ENCODE measurements at places on chromosomes 3 and 15.

DNA sequence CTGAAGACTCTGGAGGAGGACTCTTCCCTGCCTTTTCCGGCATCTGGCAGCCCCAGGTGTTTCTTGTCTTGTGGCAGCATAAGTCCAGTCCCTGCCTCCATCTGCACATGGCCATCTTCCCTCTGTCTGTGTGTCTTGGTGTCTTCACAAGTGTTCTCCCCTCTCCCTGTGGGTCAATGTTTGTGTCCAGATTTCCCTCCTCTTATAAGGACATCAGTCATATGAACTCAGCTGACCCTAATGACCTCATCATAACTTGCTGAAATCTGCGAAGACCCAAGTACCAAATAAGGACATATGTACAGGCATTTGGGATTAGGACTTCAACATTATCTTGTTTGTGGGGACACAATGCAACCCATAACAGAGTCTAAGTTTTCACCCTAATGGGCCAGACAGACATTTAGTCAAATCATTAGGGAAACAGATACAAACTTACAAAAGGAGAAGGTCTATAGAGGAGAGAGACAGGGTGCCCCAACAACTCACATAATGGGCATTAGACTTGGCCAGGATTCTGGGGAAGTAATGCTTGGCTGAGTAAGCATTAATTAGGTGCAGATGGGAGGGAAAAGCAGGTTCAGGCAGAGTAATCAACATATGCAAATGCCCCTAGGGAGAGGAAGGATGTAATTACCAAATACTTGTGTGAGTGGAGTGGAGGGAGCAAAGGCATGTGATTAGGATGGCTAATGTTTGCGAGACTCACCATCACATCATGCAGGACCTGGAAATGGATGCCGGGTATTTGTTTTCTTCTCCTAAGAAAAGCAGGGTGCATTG lies 372.8 kb upstream of the TBL1XR1 start:
- DNase-seq: no peak

GRCh38 chr3:193908181-193908744 lies 227.7 kb upstream of the HES1 start:
- DNase-seq: no peak

DNA sequence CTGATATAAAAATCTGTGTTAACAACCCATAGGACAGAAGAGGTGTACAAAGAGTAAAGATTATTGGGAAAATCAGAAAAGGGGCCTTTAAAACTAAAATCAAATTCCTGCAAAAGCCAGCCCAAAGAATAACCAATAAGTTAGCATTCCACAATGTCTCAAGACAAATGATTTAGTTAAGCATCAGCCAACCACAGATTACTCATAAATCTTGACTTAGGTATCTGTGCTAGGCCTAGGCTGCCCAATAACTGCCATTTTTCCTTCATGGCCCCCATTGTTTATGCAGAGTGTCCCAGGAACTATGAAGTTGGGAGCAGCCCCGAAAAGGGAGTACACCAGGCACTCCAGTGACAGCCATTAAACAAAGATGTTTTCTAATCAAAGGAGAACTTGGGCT lies 7.4 kb downstream of the TRANK1 start:
- no peak for DNase-seq

DNA sequence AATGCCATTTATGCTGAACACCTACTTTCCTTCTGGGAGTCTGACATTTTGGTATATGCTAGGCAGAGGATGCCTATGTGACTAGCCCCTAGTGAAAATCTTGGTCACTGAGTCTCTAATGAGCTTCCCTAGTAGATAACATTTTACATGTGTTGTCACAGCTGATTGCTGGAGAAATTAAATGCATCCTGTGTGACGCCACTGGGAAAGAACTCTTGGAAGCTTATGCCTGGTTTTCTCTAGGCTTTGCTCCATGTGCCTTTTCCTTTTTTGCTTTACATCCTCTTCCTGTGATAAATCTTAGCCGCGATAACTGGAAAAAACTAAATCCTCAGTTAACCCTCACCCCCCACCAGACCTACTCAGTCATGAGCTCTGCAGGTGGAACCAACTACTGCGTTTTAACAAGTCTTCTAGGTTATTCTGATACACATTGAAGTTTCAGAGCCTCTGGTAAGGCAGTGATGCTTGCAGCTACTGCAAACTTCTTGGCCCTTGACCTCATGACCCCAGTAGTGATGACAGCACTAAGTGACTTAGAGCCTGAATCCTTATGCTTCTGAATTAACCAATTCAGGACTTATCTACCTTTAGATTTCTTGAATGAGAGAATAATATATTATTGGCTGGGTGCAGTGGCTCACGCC lies 292.4 kb upstream of the SOX14 start:
- no peak for DNase-seq

DNA sequence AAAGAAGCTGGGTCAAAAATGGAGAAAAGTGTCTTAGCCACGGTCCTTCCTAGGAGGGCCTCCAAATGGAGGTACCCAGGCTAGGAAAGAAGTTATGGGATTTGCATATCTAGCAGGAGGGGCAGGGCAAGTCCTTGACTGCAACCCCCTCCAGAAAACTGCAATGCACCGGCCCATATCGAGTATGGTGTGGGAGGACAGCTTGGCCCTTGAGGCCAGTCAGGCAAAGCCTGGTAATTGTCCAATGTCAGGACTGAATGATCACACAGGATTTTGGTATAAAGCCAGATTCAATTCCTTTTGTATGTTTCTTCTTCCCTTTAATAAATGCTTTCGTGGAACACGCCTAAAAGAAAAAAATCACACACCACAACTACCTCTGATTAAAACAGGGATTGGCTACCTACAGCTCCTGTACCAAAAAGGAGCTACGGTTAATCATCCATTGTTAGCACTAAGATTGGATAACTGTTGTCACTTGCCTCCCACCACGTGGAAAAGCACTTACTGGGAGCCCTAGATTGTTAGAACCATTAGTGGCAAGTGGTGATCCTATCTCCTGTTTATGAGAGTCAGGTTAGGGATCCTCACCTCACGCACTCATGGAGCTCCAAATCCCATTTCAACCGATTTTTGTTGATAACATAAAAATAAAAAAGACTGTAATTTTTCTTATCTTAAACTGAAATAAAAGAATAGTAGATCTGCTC lies 1.2 kb downstream of the ZNF770 start:
- no peak for DNase-seq

DNA sequence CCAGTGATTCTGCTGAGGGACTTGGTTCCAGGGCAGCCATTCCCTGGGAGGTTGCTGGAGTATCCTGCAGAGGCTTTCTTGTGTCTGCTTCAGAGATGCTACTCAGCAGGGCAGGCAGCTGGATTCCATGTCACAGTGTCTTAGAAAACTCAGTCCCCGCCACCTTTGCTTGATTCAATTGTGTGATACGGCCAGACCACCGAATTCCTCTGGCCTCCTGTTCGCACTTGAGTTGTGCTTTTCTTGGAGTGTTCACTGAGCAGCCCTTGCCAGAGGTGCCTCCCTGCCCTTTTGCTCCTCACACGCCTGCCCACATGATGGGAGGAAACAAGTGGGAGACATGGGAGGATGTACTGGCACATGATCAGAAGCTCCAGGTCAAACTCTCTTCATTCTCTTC lies 19.6 kb upstream of the SHC4 start:
- no peak for DNase-seq

GRCh38 chr15:100645671-100646070 lies 43.3 kb downstream of the ASB7 start:
- no peak for DNase-seq

DNA sequence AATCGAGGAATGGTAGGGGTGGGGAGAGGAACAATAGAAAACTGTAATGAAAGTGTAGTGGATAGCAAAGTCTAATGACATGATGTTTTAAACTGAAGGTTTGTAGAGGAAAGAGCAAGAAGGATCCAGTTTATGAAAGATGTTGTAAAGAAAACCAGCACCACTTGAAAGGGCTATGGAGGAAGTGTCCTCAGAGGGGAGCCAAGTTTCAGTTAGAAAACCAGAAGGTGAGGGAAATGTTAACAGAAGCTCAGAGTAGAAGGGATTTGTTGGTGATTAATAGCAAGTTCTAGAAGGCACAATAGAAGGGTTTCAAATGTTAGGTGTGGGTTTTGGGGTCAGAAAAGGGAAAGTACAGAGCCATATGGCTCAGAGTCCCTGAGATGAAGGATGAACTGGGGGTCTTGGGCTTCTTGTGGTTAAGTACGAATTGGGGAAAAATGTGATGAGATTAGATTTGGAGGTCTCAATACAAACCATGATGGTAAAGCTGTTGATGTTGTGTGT lies 33.8 kb upstream of the LRRC58 start:
- DNase-seq: no peak

DNA sequence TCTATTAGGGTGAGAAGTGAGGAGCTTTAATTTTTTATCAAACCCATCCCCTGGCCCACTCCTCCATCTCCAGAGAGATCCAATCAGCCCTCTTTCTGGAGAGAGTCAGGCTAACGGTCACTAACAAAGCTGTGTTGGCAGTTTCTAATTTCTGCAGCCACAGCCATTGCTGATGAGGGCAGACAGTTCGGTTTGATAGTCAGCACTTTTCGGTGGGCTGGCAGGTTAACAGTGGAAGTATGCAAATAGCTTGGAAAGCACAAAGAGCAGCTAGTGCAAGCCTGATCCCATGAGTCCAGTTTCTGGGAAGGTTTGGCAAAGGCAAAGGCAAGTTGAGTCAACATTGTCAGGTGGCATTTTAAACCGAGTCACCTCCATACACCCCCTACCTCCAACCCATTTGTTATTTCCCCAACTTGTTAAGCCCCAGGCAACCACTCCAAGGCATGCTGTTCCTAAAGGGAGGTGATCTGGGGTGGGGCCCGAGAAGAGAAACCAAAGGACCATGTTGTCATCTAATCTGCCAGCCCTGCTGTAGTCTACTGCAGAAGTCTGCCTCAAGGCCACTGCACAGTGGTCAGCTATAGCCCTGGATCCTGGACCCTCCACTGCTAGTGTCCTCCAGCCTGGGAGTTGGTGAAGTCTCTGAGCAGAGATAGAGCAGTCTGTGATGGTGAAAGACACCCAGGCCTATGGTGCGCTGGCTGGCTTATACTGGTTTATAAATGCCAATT lies 1.7 kb downstream of the CCR1 start:
- no peak for DNase-seq

DNA sequence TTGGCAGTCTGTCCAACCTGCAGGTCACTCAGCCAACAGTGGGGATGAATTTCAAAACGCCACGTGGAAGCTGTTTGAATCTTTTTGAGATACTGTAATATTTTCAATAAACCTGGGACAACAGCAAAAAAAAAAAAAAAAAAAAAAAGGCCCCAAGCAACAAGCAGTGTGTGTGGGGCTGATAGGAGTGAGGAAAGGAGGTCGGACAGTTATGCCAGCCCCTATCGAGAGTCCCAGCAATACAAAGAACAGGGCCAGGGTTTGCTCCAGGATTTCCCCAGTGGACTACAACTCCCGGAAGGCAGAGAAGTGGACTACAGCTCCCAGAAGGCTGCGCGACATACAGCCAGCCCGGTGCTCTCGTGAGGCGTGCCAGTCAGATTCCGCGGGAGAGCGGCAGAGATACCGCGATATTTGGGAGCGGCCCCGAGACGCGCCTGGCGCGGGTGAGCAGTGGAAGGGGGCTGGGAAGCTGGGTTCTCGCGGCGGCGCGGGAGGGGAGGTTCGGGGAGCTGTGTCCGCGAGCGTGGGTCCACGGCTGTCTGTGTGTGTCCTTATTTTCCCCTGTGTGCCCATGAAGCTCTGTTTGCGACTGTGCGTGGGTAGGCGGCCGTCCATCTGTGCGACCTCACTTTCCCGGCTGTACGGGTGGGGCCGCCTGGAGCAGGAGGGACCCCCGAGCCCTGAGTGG lies at the start of gene PPCDC:
Gene PPCDC (plus strand): TSS at position 410 of the 691 bp plus-strand sequence. CDS start 4,729 bp downstream, outside the sequence.
- DNase-seq: peak; percentile 86

Measured in stimulated activated CD8-positive, alpha-beta memory T cell treated with anti-CD3 and anti-CD28 coated beads, Interleukin-12 subunit alpha, Interleukin-12 subunit beta, amount 100 ng/mL, for 4 hours (primary cell).